A549 treated with DMSO at 1 μM for 4 hours (cell line): ENCODE measurements at places on chromosomes 13 and 19. TPM values are rescaled to one million over a fixed set of nuclear protein-coding genes. Genes with fewer than 3 reads are reported as not detected.

RUBCNL gene
- total RNA-seq: 0.05 to 0.23 TPM (median 0.07 TPM) in 3 of 5 replicates, not detected in the others

PODNL1 gene
- total RNA-seq: 1.0 to 1.5 TPM (median 1.4 TPM) in 5 replicates

PEAK3 gene
- total RNA-seq: not detected in 5 replicates

ALOX5AP gene
- total RNA-seq: 2.4 to 2.8 TPM (median 2.7 TPM) in 5 replicates

TTYH1 gene
- 0.14 to 0.34 TPM (median 0.25 TPM) in 4 of 5 replicates, not detected in the other for total RNA-seq

PPP1R37 gene
- 19.5 to 31.8 TPM (median 29.7 TPM) in 5 replicates for total RNA-seq

CBY2 gene
- total RNA-seq: not detected in 5 replicates

TMEM86B gene
- total RNA-seq: 3.2 to 7.0 TPM (median 4.7 TPM) in 5 replicates

COG3 gene
- total RNA-seq: 12.0 to 18.2 TPM (median 13.8 TPM) in 5 replicates

CRX gene
- total RNA-seq: not detected in 5 replicates

ONECUT3 gene
- 0.01 TPM in 1 of 5 replicates, not detected in the others for total RNA-seq

EFNB2 gene
- total RNA-seq: 1.9 to 2.4 TPM (median 2.2 TPM) in 5 replicates

IFNL1 gene
- total RNA-seq: 0.15 to 0.28 TPM (median 0.27 TPM) in 3 of 5 replicates, not detected in the others

SPHK2 gene
- total RNA-seq: 11.8 to 18.9 TPM (median 14.1 TPM) in 5 replicates

PDE4C gene
- total RNA-seq: 0.02 to 0.29 TPM (median 0.23 TPM) in 4 of 5 replicates, not detected in the other

KCNN1 gene
- 0.22 to 0.76 TPM (median 0.63 TPM) in 5 replicates for total RNA-seq

ANKLE1 gene
- total RNA-seq: 0.27 to 0.76 TPM (median 0.40 TPM) in 5 replicates

SMIM44 gene
- not detected in 5 replicates for total RNA-seq

MEDAG gene
- 0.08 to 0.18 TPM (median 0.14 TPM) in 4 of 5 replicates, not detected in the other for total RNA-seq

FBXO27 gene
- 4.5 to 7.7 TPM (median 6.0 TPM) in 5 replicates for total RNA-seq

CAMSAP3 gene
- total RNA-seq: 2.5 to 4.6 TPM (median 4.1 TPM) in 5 replicates

ZNF222 gene
- 3.5 to 4.7 TPM (median 4.0 TPM) in 5 replicates for total RNA-seq

CPB2 gene
- not detected in 5 replicates for total RNA-seq

ANGPTL8 gene
- total RNA-seq: not detected in 5 replicates
